Cardiac fibroblast (primary cell): ENCODE measurements at places on chromosomes 5 and 9.

- DNase-seq = no peak
These were observed 54.0 kb upstream of the SLC30A5 start for GRCh38 chr5:69039829-69040228.

GRCh38 chr9:365436-365835 is 150.8 kb downstream of the DOCK8 start:
- DNase-seq = no peak

GRCh38 chr5:172769616-172770373 is 1.2 kb downstream of the DUSP1 start:
- peak; percentile 62 for DNase-seq

GRCh38 chr5:157563929-157564716 is 11.5 kb downstream of the ADAM19 start:
- no peak for DNase-seq
